ENCODE measurements at places on chromosomes 4 and X.

DNA sequence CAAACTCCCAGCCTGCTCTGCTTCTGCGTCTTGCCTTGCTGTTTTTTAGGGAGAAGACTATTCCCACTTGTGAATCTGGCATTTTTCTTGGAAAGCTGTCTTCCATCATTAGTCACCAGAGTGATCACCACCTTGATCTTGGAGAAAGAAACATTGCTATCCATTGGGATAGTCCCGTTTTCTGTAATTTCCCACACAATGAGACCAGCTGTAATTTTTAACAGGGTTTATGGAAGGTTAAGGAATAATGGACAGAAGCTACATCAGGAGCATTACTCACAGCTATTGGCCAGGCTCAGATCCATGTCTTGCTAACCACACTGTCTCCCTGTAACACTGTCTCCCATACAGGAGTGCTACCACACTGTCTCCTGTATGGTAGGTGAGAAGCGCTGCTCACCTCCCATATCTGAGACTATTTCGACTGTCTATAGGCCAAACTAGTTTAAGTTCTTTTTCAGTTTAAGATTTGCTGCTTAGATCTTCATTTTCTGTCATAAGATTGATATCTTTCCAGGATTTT, 523.0 kb downstream of the SPRY1 start:
- DNase-seq = no peak

DNA sequence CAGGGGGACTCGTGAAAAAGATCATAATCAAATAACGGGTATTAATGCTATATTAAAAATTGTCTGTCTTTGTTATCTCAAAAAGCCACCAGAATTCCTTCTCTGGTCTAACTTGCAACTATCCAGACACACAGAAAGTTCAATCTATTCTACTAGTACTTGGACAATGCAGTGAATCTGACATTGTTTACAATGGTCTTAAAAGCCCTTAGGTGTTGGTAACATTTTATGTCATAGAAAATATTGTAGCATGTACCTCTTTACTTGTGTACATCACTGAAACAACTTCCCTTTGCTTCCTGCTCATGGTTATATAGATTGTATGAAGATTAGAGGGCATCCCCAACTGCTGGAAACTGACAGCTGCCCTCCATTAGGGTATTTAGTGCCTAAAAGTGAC, 71.1 kb upstream of the PPP3CA start:
- DNase-seq = no peak

DNA sequence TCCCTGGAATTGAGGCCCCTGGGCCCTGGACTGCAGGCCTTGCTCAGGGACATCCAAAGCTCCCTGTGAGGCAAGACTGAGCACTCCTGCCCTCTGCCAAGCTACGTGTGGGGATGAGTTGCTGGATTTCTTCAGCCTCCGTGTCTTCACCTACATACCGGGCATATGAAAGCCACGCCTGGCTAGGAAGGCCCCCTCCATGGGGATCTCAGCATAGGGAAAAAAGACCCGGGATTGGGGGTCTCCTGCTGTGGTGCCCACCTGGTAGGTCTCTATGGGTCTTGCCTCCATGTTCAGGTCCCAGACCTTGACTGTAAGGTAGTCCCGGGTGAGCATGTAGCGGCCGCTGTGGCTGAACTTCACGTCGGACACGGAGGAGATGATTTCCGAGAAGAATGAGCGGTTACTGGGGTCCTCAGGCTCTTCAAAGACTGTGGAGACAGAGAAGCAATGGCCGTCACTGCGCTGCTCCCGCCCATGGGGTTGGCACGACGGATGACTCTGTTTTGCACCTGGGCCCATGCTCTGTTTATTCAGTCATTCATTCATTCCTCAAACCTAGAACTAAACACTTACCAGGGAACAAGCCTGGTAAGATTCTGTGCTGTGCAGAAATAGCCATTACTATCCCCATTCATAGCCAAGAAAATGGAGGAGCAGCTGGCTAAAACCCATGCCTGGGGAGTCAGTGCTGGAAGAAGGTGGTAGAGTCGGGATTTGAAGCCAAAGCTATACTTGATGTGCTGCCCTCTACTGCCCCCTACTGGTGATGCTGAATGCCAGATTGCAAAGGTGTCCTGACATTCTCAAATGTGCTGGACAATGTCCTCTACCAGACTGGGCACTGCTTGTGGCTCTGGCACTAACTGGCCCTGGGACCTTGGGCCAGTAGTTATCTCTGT, 63.9 kb downstream of the WFS1 start:
- DNase-seq = no peak

DNA sequence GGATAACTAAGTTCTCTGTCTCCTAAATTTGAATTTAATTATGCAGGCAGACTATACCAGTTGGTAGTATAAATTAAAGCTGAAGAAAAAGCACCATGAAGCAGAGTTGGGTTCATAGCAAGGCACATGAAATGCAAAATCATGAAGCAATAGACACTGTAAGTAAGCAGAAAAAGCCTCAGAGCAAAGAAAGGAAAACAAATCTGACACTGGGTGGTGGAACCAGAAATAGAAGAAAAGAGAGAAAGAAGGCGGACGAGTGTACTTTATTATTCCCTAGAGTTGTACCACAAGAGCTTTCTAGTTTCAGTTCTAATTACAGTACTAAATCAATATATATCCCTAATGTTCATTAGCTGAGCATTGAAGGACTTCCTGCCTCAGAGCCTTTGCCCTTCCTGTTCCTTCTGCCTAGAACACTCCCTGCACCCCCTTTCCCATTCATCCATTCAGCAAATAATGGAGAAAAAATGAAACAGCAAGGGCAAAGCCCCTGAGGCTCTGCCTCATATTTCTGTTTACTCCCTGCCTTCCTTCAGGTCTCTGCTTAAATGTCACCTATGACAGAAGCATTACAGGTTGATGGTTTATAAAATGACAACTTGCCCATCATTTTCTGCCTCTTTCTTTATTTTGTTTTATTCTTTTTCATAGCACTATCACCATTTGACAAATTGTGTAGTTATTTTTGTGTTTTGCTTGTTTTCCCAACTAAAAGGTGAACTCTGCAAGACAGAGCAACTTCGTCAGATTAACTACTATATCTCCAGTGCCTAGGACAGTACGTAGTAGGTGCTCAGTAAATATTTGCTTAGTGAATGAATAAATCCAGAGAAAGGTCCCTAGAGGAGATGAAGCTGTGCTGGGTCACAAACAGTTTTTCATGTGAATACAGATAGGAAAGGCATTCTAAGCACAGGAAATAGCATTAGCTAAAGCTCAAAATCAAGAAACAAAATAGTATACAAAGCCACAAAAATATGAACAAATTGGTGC, 154.0 kb upstream of the RASGEF1B start:
- DNase-seq = no peak

DNA sequence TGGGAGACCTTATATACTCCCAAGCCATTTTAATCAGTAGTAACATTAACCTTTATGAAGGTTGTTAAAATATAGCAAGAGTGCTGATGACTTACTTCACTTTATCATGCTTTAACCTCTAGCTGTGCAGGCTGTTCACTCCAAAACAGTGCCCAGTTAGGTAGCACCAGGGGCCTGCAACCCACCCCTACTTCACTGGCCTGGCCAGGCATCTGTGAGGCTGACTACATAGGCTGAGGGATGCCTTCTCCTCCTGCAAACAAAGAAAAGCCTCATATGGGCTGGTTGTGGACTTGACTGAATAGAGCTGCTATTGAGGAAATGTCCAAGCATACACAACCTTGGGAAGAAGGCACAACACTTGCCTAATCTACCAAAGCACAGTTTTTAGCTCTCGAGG, 172.8 kb downstream of the SHROOM3 start:
- no peak for DNase-seq

- no peak for DNase-seq
Measured at GRCh38 chr4:75644095-75644494, 13.8 kb upstream of the CDKL2 start.

- DNase-seq = no peak
Measured at GRCh38 chr4:12500409-12500808, 983.7 kb downstream of the RAB28 start.

DNA sequence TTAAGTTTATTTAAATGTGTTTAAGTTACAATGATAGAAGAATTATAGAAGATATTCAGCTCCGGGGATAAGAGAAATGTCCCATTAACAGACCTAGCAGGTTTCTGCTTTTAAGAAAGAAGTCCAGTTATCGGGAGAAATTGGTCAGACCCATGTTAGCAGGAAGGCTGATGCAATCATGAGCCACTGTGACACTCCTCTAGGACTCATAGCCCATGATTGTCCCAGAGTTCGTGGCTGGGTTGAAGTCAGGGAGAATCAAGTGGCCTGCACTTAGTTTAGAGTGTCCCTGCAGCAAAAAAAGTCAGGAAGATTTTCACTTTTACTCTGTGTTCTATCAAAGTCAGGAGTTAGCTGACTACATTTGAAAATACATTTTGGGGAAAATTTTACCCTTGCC, 72.0 kb downstream of the TMEM144 start:
- DNase-seq = no peak

DNA sequence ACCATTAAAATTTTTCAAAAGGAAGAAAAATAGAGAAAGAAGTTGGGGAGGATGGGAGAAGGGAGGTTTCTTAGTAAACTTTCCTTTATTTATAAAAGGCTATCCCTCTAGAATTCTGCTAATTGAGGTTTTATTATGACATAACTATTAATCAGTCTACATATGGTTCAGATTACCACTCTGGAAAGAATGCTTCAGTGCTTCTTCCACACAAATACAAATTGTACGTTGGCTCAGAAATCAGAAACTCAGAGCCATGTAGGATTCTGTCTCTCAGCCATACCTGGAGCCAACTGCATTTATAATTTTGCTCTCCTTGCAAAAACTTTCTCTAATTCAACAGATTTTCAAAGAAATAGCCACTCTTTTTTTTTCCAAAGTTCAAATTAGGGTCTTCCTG, 37.1 kb downstream of the SRPX start:
- DNase-seq = no peak

DNA sequence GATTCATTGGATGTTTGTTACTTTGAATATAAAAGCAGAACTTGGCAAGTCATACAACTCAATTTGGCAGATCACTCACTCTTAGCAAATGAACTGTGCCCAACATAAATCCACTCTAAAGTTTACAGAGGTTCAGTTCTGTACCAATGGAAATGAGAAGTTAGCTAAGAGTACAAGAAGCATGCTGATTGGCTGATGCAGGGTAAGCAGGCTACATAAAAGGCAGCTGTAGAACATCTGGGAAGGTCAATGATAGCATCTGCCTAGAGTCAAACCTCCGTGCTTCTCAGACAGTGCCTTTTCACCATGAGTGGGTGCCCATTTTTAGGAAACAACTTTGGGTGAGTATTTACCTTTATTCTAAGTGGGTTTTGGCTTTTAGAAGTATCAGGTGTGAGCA, at the start of gene TDO2:
Gene TDO2, plus strand, starts transcription at position 244 of the 400 bp plus-strand sequence. Its CDS starts 63 bp downstream, at position 307.
- no peak for DNase-seq

- no peak for DNase-seq
Measured at GRCh38 chr4:153426207-153426885, 39.8 kb upstream of the TMEM131L start.

DNA sequence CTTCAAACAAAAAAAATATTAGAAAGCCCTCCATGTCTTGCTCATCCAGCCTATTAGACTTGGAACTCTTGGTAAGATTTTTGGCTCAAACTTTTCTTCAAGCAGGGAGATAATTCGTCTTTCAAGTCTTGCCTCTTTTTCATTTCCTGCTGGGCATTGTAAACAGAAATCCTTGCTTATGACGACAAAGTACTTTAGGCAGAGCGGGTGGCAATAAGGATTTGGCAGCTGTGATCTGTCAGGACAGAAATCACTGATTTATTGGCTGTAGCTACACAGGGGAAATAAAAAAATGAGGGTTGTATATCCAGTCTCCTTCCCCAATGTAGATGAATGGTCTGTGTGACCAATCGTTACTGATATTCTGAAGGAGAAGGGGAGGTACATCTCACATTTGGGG, 121.6 kb downstream of the SLC4A4 start:
- DNase-seq = no peak

DNA sequence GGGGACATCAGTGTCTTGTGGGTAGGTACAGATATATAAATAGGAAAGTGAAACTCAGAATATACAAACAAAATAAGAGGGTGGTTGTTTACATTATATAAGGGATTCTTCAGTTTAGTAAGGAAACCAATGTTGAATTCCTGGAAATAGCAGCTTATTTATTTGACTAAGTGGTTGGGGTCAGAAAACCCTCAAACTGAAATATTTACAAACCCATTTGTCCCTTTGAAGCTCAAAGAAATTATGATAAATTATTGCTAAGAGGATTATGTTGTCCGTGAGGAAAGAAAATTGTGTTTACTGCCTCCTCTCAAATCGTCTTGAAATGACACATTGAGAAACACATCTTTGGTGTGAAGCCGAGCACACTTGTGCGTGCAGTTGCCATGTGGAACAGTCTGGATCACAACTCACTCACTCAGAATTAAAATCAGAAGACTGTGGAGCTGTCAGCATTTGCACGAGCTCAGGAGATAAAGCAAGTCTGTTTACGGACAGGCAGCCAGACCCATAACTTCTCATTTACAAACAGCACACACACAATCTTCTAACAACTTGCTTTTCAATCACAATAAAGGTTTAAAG, 46.8 kb upstream of the SETD7 start:
- no peak for DNase-seq

DNA sequence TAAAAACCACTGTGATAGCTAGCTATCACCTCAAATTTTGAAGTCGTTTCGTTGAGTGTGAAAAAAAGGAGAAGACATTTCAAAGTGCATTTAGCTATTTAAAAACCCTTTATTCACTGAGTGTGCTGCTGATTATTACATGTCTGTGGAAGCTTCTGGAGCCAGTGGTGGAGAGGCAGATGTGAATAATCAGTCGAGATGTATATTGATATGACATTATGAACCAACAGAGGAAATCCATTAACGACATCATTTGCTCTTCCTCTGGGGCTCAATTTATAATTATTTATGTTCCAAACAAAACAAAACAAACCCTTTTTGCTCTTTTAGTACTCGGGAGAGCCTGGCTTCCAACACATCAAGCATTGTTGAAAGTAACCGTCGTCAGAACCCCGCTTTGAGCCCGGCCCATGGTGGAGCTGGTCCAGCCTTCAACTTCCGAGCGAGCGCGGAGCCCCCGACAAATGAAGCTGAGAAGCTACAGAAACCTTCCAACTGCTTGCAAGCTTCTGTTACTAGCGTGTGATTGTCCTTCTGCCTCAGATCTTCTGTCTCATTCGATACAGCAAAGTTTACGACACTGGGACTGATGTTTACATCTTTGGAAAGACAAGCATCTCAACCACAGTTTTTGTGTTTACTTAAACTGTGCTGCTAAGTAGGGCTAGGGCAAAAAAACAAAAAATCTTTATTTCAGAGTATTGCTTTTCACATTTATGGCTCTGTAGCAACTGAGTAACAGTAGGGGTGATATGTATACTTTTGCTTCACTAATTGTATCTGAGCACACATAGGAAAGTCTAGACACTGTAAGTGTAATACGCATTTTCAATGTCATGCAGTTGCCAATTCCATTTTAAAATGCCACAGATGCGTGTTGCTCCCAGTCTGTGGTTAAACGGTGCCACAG, 111.9 kb downstream of the STOX2 start:
- DNase-seq = no peak

- DNase-seq = no peak
Measured at GRCh38 chrX:101303790-101304189, 12.7 kb upstream of the TAF7L start.

- DNase-seq = no peak
Measured at GRCh38 chrX:108025954-108026600, 18.8 kb upstream of the VSIG1 start.
